IPS DF 6.9 (cell line): ENCODE measurements at places on chromosomes 3 and 15.

- H3K27ac ChIP-seq, result no peak overlapping the region
- no peak overlapping the region for H3K4me3 ChIP-seq
- H3K4me1 ChIP-seq, result peaks cover 3% of the 10 kb centered on the region; the same call in 1 of the 2 replicates
- H3K27me3 ChIP-seq, result no peaks in the 10 kb centered on the region
Observed at GRCh38 chr3:25820366-25820765, 30.5 kb downstream of the OXSM start.

DNA sequence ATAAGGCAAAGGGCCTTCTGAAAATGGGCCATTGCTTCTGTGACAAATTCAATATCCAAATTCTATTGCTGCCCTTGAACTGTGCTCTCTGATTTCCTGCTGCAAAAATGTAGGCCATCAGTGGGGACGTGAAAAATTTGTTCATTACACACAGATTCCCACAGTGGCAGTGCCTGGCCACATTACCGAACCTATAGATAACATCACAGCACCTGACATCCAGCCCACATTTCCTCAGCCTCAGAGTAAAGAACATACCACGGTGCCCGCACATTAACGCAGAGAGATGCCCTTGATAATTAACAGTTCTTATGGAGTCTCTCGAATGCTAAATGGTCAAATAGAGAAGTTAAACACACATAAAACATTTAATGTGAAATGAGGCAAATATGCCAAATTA, 931.6 kb upstream of the CFAP20DC start:
- no peak overlapping the region for H3K27ac ChIP-seq
- H3K36me3 ChIP-seq, result no peaks in the 10 kb centered on the region
- DNase-seq, result no peak
- no peak overlapping the region for H3K4me3 ChIP-seq

- no peak overlapping the region for H3K27ac ChIP-seq
- H3K4me3 ChIP-seq, result no peak overlapping the region
- DNase-seq, result no peak
- no peaks in the 10 kb centered on the region for H3K36me3 ChIP-seq
Observed at GRCh38 chr3:139325551-139325950, 18.3 kb upstream of the MRPS22 start.

DNA sequence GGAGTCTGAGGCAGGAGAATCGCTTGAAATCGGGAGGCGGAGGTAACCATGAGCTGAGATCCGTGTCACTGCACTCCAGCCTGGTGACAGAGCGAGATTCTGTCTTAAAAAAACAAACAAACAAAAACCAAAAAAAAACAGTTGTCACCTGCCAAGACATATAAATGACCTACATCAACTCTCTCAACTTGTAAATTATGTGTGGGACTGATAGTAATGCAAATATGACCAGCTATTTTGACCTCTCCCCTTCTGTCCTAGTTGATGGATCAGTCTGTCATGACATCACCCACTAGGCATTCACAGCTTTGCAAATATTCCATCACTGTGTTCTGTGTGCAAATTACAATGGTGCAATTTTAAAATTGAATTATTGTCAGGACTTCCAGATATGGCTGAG, 175.4 kb downstream of the EBLN2 start:
- H3K27ac ChIP-seq, result no peak overlapping the region
- H3K4me3 ChIP-seq, result no peak overlapping the region
- H3K36me3 ChIP-seq, result no peaks in the 10 kb centered on the region
- no peak for DNase-seq
- no peaks in the 10 kb centered on the region for H3K4me1 ChIP-seq

GRCh38 chr3:58564456-58565160, 12.6 kb downstream of the FAM107A start:
- peaks cover 15% of the 10 kb centered on the region for H3K4me1 ChIP-seq
- H3K4me3 ChIP-seq, result no peak overlapping the region
- H3K36me3 ChIP-seq, result no peaks in the 10 kb centered on the region

DNA sequence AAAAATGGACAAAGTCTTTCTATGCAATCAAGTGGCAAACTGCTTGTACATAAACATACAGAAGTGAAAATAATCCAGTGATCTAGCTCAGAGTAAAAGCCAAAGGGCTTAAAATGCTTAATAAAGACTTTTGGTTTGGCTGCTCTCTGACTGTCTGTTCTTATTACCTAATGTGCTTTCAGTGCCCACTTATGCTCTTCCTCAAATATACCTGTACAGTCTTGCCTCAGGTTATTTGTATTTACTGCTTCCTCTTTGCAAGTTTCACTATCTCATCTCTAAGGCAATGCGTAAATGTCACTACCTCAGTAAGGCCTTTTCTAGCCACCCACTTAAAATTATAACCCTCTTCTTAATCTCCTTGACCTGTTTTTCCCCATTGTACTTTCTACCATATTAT, 171.8 kb downstream of the EPHA6 start:
- no peaks in the 10 kb centered on the region for H3K4me1 ChIP-seq
- H3K4me3 ChIP-seq, result no peak overlapping the region
- DNase-seq, result no peak
- no peaks in the 10 kb centered on the region for H3K36me3 ChIP-seq
- H3K27me3 ChIP-seq, result no peaks in the 10 kb centered on the region
- no peak overlapping the region for H3K27ac ChIP-seq

- no peaks in the 10 kb centered on the region for H3K4me1 ChIP-seq
- no peak overlapping the region for H3K27ac ChIP-seq
- no peak for DNase-seq
Observed at GRCh38 chr3:61808526-61808925, 247.2 kb downstream of the PTPRG start.

DNA sequence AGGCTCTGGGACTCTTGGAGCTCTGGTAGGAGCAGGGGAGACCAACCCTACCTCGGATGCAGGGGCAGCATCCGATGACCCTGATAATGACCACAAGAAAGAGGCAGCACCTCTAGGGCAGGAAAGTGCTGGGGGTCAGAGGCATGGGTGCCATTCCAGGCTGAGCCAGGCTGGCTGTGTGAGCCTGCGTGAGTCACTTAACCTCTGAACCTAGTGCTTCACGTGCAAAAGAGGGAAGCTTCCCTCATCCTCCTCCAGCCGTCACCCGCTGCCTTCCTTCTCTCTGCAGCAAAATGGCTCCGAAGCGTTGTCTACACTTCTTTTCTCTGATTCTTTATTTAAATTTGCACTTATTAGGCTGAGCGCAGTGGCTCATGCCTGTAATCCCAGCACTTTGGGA, 35.5 kb downstream of the ZDHHC19 start:
- H3K36me3 ChIP-seq, result no peaks in the 10 kb centered on the region
- H3K27ac ChIP-seq, result no peak overlapping the region
- DNase-seq, result no peak
- H3K27me3 ChIP-seq, result no peaks in the 10 kb centered on the region
- no peak overlapping the region for H3K4me3 ChIP-seq

- H3K27me3 ChIP-seq, result no peaks in the 10 kb centered on the region
- H3K4me3 ChIP-seq, result no peak overlapping the region
- no peak overlapping the region for H3K27ac ChIP-seq
- H3K4me1 ChIP-seq, result no peaks in the 10 kb centered on the region
- no peaks in the 10 kb centered on the region for H3K36me3 ChIP-seq
Observed at GRCh38 chr3:17800232-17800631, 57.8 kb upstream of the TBC1D5 start.

DNA sequence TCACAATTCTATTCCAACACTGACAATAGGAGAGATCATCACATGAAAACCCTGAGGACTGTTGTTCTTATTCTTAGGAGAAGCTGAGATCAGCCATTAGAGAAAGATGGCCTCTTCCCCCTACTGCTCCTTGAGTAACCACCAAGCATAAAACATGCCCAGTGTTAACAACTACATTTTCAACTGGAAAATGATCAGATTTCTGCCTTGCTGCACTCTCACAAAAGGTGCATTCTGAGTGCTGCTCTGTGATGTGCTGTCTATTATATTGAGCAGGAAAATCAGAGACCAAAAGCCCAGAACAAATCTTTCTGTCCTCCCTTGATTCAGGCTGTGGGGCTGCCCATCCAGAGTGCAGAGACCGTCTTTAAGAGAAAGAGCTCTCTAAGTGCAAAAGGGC, 304.6 kb upstream of the TRIM42 start:
- H3K27ac ChIP-seq, result no peak overlapping the region
- DNase-seq, result no peak
- H3K36me3 ChIP-seq, result no peaks in the 10 kb centered on the region
- no peaks in the 10 kb centered on the region for H3K4me1 ChIP-seq
- no peaks in the 10 kb centered on the region for H3K27me3 ChIP-seq

GRCh38 chr3:8882171-8882593, 81.1 kb downstream of the RAD18 start:
- no peak overlapping the region for H3K27ac ChIP-seq
- H3K36me3 ChIP-seq, result no peaks in the 10 kb centered on the region; the same call in 1 of the 2 replicates
- no peak overlapping the region for H3K4me3 ChIP-seq
- no peaks in the 10 kb centered on the region for H3K27me3 ChIP-seq

- DNase-seq, result no peak
- H3K4me1 ChIP-seq, result no peaks in the 10 kb centered on the region; the same call in 1 of the 2 replicates
- no peaks in the 10 kb centered on the region for H3K27me3 ChIP-seq
- H3K4me3 ChIP-seq, result peak overlapping the region; percentile 94
- H3K27ac ChIP-seq, result no peak overlapping the region
Observed at GRCh38 chr3:196942915-196943277, 568 bp upstream of the NCBP2 start.

DNA sequence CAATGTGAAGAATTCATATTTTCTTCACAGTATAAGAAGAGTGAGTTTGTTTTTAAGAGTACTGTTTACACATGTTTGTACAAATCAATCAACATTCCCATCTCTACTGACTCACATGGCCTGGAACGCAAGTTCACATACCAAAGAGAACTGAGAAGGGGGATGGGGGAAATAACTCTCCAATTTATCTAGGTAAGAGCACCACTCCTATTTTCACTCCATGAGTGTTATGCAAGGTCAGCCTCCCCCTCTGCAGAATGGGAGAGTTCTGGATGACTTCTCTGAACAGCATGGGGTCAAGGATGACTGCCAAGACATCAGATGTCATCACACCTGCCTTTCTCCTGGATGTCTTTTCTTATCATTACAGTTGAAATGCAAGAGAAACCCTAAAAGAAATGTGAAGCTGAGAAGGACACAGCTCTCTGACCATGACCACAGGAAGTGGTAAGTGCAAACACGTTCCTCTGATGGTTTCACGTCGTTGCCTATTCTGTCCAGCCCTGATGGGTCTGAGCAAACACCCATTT, 95.2 kb downstream of the SEMA6D start:
- H3K27me3 ChIP-seq, result no peaks in the 10 kb centered on the region
- no peaks in the 10 kb centered on the region for H3K36me3 ChIP-seq
- H3K27ac ChIP-seq, result no peak overlapping the region
- H3K4me3 ChIP-seq, result no peak overlapping the region

DNA sequence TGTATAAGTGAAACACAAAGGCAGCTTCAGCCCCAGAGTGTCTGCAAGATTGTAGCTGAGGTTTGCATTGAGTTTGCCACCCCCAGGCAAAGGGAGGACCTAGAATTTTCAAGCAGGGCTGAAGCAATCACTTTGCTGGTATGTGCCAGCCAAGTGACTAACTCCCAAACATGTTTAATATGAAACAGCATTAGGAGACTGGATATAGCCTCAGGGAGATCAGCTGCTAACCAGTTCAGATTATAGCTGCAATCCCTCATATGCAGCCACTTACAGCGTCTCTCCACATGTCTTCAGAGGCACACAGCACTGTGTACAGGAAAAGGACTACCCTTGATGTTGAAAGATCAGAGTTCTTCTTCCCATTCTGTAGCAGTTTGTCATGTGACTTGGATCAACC, 38.4 kb upstream of the PPP2R3A start:
- H3K27me3 ChIP-seq, result no peaks in the 10 kb centered on the region
- no peaks in the 10 kb centered on the region for H3K36me3 ChIP-seq
- H3K27ac ChIP-seq, result no peak overlapping the region
- H3K4me1 ChIP-seq, result no peaks in the 10 kb centered on the region

DNA sequence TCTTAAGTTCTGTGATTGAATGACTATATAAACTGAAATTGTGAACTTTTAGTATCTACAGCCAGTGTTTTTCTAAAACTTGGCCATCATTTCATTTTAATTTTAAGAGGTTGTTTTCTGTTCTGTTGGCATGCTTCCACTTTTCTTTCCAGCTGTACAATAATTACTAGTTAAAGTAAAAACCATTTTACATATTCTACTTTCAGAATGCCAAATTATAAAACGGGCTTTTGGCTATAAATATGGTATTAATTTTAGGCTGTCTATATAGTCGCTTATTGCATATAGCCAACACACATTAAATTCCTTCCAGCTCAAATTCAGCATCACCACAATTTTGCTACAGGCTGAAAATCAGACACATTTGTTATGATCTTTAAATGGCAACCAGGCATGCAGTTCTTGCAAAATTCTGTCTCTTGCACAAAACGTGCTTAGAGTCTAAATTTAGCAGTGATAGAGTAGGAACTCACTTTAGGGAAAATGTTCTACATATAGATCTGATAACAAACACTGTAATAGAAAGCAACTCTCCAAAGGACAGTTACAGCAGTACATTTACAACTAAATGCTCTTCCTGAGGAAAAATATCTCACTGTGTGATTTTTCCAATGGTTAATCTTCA, 81.1 kb downstream of the BTD start:
- H3K4me3 ChIP-seq, result no peak overlapping the region
- H3K27ac ChIP-seq, result no peak overlapping the region
- H3K27me3 ChIP-seq, result no peaks in the 10 kb centered on the region

- H3K36me3 ChIP-seq, result no peaks in the 10 kb centered on the region
- DNase-seq, result no peak
- no peaks in the 10 kb centered on the region for H3K27me3 ChIP-seq
- H3K4me1 ChIP-seq, result no peaks in the 10 kb centered on the region
- no peak overlapping the region for H3K27ac ChIP-seq
Observed at GRCh38 chr3:113948015-113948917, 453 bp downstream of the ZDHHC23 start.

DNA sequence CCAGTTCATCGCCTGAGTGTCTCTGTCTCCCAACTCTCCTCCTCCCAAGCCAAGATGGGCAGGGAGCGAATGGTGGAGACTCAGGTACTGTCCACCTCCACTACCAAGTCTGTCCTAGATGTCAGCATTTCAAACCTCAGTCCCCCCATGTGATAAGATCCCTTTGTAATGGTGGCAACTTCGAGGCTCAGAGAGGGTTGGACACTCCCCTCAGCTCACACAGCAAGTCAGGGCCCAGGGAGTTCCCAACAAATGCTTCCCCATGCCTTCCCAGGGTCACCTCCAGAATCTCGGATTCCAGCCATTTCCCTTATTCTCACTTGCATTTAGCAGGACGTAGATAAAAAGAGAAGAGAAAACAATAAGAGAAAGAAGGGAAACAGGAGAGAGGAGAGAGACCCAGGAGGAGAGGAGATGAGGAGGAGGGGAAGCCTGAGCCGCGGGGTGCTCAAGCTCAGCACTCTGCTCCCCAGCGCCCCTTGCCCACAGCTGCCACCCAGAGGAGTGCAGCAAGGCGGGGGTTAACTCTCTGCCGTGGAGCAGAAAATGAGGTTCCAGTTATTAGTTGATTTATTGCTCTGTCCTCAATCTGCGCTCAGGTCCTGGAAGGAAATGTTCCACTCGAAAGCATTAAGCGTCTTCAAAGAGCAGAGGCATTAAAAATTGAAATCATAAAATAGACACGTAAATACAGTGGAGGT, 84.1 kb upstream of the LINGO1 start:
- no peaks in the 10 kb centered on the region for H3K4me1 ChIP-seq
- H3K27ac ChIP-seq, result no peak overlapping the region
- no peaks in the 10 kb centered on the region for H3K36me3 ChIP-seq
- no peak for DNase-seq
- no peaks in the 10 kb centered on the region for H3K27me3 ChIP-seq
- H3K4me3 ChIP-seq, result no peak overlapping the region

GRCh38 chr3:30421266-30421665, 185.1 kb upstream of the TGFBR2 start:
- H3K27ac ChIP-seq, result no peak overlapping the region
- H3K4me1 ChIP-seq, result no peaks in the 10 kb centered on the region
- no peak overlapping the region for H3K4me3 ChIP-seq
- no peak for DNase-seq
- H3K27me3 ChIP-seq, result no peaks in the 10 kb centered on the region
- no peaks in the 10 kb centered on the region for H3K36me3 ChIP-seq

- DNase-seq, result no peak
- no peaks in the 10 kb centered on the region for H3K36me3 ChIP-seq
- no peaks in the 10 kb centered on the region for H3K27me3 ChIP-seq
- no peak overlapping the region for H3K27ac ChIP-seq
- no peaks in the 10 kb centered on the region for H3K4me1 ChIP-seq
Observed at GRCh38 chr15:28948036-28948435, 62.3 kb downstream of the APBA2 start.
